ENCODE measurements at places on chromosomes 16 and 17.

GRCh38 chr17:9644910-9645751, at the start of gene USP43:
TSS of gene USP43 (plus strand) at chr17:9645517. CDS start at chr17:9645633, 116 bp downstream.
- DNase-seq: no peak

GRCh38 chr16:75273054-75273925, 21.9 kb upstream of the BCAR1 start:
- no peak for DNase-seq

GRCh38 chr17:13646411-13646810, 44.7 kb upstream of the HS3ST3A1 start:
- DNase-seq: no peak

DNA sequence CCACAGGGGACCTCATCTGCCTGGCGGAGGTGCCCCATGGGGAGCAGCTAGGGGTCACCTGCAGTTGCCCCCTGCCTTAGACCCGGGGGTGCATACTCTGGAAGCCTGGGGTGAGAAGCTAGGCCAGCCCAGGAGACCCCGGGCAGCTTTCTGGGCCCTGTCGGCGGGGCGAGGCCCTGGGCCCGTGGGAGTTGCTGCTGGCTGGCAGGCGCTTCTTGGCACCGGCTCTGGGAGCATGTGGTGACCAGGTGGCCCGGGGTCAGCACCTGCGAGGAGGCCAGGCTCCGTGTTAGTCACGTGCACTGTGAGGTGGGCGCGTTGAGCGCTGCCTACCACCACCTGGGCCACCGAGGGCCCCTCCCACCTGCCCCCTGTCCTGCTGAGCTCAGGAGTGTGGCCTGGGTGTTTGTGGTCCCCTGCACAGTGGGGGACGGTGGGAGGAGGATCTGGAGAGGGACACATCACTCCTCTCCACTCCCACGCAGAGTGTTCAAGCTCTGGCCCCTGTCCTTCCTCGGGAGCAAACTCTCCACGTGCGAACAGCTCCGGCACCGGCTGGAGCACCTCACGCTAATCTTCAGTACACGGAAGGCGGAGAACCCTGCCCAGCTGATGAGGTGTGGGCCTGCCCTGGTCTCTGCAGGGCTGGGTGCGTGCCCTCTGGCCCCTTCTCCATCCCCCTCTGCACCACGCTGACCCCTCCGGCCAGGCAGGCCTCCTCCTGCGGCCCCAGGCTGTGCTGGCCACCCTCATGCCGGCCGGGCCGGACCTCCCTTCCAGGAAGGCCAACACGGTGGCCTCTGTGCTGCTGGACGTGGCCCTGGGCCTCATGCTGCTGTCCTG, 5.8 kb downstream of the PIGQ start:
- DNase-seq: no peak

- DNase-seq: no peak
Measured at GRCh38 chr17:73722165-73722564, 77.9 kb upstream of the SDK2 start.

DNA sequence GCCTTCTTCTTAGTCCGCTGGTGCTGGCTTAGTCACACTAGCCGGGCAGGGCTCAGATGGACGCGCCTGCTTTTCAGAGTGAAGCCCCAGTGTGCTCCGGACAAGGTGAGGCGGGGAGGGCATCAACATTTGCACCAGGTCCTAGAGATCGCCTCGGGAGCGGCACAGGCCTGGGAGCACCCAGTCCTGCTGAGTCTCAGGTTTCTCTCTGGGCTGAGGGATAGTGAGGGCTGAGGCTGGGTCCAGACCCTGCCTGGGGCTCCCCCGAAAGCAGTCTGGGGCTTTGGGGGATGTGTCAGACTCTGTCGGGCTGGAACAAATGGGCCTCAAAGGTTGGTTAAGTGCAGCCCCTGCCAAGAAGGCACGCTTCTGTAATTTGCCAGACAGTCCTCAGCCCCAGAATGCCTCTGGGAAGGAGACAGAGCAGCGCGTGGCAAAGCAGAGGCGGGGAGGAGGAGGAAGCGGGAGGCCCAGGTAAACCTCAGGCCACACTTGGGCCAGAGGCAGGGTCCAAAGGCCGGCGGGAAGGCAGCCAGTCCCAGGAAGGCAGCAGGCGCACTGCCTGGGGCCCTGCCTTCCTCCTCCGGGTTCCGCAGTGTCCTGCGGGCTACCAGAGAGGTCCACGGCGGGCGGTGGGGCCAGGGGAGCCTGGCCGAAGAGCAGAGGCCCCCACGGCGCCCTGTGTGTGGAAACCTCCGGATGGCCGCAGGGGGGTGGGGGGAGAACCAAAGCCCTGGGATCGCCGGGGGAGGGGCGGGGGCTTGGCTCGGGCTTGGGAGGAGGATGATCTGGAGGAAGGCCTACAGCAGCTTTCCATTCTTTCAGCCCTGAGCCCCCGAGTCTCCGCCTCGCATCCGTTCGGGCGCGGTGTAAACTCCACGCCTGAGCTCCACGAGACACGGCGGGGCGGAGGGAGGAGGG, 39.5 kb upstream of the ATP2A3 start:
- DNase-seq: no peak

DNA sequence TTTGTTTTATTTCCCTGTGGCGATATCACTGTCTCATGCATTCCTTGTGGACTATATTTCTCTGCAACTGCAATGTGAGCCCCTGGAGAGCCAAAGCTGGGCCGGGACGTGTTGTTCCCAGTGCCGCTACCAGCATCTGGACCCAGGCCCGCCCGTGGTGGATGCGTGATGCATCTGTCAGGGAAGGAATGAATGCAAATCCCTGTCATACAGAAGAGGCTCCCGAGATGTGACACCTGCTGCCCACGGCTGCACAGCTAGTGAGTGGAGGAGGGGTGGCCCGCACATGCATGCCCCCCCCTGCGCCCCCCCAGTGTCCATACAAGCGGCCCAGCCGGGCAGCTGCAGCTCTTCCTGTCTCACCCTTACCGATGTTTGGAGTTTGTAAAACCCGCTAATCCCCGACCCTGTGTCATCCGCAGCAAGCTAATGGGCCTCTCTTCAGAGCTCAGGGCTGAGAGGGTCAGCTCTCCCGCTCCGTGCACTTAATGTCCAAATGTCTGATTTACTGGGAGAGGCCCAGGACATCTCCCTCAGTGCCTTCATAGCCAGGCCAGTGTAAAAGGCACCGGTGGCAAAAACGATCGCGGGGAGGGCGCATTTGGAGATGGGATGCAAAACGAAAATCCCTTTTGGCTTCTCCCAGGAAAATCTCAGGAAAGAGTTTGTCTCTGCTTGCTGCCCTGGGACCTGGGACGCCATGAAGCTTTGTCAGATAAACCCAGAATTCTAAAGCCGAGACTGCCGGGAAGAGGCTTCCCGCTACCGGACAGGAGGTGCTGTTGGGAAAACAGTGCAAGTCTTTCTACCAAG, 91.8 kb downstream of the FOXL1 start:
- DNase-seq: no peak

- DNase-seq: no peak
Measured at GRCh38 chr16:70706948-70707465, 21.2 kb upstream of the MTSS2 start.

DNA sequence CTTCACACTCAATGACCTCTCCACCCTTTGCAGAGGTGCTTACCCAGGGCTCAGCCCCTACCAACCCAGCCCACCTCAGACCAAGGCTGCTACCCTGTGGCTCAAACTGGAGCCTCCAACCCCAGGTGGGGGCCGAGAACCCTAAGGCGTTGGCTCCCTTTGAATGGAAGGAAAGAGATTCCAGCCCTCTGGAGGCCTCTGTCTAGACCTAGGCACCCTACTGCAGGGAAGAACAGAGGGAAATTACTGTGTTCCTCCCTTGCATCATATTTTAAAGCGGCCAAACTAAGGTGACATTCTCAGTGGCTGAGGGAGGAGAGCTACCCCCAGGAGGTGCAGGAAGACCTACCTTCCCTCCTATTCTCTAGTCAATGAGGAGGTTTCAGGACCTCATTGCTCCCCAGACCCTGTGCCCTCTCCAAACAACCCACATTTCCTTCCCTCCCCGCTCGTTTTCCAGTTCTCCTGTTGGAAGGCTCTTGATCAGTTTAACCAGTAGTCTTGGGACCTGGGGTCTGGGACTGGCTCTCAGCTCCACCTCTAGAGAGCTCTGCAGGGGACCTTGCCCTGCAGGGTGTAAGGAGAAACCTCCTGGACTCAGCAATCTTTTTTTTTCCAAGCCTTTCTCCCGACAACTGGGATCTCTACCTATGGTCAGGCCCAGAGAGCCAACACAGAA, 5.5 kb upstream of the HOXB8 start:
- no peak for DNase-seq

- DNase-seq: no peak
Measured at GRCh38 chr16:26567356-26567755, 499.4 kb upstream of the C16orf82 start.

DNA sequence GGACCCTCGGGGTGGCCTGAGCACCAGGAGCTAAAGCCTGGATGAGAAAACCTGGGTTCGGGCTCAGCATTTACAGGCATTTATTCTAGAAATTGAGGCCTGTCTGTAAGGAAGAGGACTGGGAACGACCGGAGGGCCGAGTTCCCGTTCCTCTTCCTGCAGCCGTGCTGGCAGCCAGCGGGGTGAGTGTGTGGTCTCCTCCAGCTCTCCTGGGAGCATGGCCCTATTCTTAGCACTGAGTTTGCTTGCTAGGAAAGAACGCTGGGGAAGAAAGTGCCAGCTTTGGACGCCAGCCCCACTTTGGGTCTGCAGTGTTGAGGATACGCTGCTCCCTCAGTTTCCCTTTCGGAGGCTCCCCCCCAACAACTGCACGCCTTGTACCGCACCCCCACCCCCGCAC, 49.6 kb downstream of the MGAT5B start:
- no peak for DNase-seq

GRCh38 chr16:57624044-57624688, 4.3 kb upstream of the ADGRG1 start:
- no peak for DNase-seq

Measured in stimulated activated CD8-positive, alpha-beta memory T cell treated with anti-CD3 and anti-CD28 coated beads, Interleukin-2, amount 100 ng/mL, for 1 hour (primary cell).